Activated gamma-delta T cell treated with anti-CD3 and anti-CD28 coated beads, Interleukin-2, amount 50 U/mL, for 16 hours (primary cell): ENCODE measurements at places on chromosomes 6 and 20.

GRCh38 chr20:34974246-34974645, 18.6 kb downstream of the MYH7B start:
- no peak for DNase-seq

DNA sequence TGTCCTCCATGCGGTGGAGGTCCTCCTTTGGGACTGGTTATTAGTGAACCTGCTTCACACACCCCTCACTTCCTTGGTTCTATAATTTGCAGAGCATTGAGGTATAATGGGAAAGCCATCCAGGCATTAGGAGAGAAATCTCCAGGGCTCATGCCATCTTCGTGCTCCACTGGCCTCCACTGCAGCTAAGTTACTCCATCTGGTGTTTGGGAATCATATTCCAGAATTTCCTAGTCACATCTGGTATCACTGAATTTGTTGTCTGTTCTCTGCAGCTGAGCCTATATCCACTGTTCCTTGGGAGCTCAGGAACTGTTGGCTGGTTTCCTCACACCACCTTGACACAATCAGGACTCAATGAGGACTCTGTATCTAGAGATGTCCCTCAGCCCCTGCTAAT, 173.0 kb upstream of the TSHZ2 start:
- DNase-seq, result no peak

GRCh38 chr6:27743787-27744186, 168.4 kb downstream of the OR2B2 start:
- no peak for DNase-seq

- DNase-seq, result no peak
Observed at GRCh38 chr6:41111017-41111416, 38.2 kb downstream of the NFYA start.

- no peak for DNase-seq
Observed at GRCh38 chr6:20719980-20720379, 185.7 kb downstream of the CDKAL1 start.

DNA sequence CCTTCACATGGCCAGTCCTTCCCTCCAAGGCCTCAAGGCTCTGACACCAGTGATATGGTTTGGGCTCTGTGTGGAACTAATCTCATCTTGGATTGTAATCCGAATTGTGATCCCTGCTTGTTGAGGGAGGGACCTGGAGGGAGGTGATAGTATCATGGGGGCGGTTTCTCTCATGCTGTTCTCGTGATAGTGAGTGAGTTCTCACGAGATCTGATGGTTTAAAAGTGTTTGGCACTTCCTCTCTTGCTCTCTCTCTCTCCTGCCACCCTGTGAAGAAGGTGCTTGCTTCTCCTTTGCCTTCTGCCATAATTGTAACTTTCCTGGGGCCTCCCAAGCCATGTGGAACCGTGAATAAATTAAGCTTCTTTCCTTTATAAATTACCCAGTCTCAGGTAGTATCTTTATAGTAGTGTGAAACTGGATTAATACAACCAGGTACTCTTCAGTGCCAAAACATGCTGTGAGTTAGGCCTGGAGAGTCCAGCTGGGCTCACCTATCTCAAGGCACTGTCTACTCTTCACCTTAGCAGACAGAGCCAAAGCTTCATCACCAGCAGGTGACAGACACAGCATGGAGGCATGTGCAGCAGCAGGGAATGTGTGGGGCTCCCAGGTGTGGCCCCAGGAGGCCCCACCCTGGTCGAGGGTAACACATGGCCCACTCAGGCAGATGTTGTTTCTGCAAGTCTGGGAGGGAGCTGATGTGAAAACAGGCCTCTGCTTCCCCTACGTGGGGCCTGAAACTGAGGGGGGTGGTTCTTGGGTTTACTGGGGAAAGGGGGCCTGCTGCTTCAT, 97.5 kb upstream of the CDYL start:
- no peak for DNase-seq

DNA sequence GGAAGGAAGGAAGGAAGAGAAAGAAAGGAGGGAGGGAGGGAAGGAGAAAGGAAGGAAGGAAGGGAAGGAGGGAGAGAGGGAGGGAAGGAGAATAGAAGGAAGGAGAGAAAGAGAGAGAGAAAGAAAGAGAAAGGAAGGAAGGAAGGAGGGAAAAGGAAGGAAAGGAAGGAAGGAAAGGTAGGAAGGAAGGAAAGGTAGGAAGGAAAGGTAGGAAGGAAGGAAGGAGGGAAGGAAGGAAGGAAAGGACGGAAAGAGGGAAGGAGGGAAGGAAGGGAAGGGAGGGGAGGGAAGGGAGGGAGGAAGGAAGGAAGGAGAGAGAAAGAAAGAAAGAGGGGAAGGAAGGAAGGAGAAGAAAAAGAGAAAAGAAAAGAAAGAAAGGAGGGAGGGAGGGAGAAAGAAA, 47.0 kb upstream of the TFAP2A start:
- no peak for DNase-seq

DNA sequence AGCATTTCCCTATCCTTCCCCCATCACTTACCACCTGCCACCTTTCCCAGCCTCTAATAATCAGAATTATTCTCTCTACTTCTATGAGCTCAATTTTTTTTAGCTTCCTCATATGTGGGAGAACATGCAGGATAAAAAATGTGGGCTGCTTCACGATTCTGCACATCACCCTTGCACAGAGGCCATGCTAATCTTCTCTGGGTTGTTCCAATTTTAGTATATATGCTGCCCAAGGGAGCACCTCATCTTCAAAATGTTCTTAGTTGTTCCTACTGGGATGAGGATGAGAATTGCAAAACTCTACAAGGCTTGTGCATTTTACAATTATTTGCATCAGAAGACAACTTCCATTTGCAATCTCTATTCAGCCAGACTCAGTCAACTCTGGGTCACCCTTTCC, 58.1 kb downstream of the LAMA4 start:
- DNase-seq, result no peak

- DNase-seq, result no peak
Observed at GRCh38 chr6:8432614-8433013, 2.7 kb downstream of the SLC35B3 start.

- DNase-seq, result no peak
Observed at GRCh38 chr20:32626859-32627636, 41.9 kb upstream of the NOL4L start.

GRCh38 chr6:99590728-99591672, 15.6 kb upstream of the PRDM13 start:
- no peak for DNase-seq

DNA sequence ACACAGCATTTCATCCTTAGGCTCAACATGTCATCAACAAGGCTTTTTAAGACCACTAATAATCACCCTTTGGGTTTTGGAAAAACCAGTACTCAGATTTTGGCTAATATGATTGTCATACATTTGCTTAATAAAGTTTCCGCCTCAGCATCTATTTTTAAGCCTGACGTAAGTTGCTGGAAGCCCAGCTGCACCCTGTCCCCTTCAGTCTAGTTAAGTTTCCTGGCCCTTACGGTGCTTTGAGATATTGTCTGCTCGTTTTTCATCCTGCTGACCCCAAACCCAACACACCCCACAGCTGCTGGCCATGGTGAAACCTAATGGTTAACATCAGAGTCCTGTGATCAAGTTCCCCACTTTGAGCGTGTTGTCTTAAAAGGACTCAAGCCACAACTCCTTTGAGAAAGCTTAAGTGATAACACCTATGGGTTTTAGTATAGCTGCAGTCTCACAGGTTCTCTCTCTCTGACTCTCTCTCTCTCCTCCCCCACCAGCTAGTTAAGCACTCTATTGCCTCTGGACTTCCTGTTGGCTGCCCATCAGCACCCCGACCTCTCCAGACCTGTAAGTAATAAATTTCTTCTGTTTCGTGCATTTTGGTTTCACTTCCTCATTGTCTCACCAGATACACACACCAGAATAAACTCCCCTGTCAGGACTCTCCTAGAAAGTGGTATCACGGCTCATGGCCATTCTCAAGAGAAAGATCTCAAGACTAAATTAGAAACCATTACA, 802.0 kb downstream of the C6orf118 start:
- DNase-seq, result no peak
